ENCODE measurements at places on chromosomes 3 and 15.

- H3K27me3 ChIP-seq, result no peaks in the 10 kb centered on the region
- peaks cover 4% of the 10 kb centered on the region for H3K36me3 ChIP-seq
- no peaks in the 10 kb centered on the region for H3K4me1 ChIP-seq
- no peak for DNase-seq
- no peak overlapping the region for H3K27ac ChIP-seq
Observed at GRCh38 chr3:69020424-69020823, 6.9 kb upstream of the EOGT start.

GRCh38 chr15:74045184-74045583, 37.2 kb downstream of the GOLGA6A start:
- no peak for DNase-seq
- peaks cover 43% of the 10 kb centered on the region for H3K36me3 ChIP-seq
- no peaks in the 10 kb centered on the region for H3K27me3 ChIP-seq
- peaks cover 14% of the 10 kb centered on the region for H3K4me1 ChIP-seq
- no peak overlapping the region for H3K27ac ChIP-seq

- H3K27me3 ChIP-seq, result no peaks in the 10 kb centered on the region
- peak overlapping the region; percentile 73 for H3K27ac ChIP-seq
- H3K36me3 ChIP-seq, result no peaks in the 10 kb centered on the region
Observed at GRCh38 chr15:90870354-90871138, 2.2 kb downstream of the FURIN start.

DNA sequence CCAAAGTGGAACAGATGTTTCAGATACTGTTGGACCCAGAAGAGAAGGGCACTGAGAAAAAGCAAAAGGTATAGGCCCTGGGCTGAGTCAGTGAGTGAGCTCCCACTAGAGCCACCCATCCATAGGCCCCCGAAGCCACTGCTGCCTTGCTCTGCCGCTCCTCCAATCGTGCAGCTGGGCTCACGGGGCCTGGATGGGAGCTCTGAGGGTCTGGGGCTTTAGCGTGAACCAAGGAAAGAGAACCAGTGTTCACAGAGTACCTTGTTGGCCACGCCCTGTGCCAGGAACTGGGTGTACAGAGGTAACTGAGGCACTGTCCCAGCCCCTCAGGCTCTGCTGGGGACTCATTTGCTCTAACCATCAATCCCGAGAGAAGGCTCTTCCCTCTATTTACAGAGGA, 4.7 kb downstream of the UNC45A start:
- no peak overlapping the region for H3K4me3 ChIP-seq
- no peak for DNase-seq
- H3K27me3 ChIP-seq, result no peaks in the 10 kb centered on the region
- no peak overlapping the region for H3K27ac ChIP-seq

DNA sequence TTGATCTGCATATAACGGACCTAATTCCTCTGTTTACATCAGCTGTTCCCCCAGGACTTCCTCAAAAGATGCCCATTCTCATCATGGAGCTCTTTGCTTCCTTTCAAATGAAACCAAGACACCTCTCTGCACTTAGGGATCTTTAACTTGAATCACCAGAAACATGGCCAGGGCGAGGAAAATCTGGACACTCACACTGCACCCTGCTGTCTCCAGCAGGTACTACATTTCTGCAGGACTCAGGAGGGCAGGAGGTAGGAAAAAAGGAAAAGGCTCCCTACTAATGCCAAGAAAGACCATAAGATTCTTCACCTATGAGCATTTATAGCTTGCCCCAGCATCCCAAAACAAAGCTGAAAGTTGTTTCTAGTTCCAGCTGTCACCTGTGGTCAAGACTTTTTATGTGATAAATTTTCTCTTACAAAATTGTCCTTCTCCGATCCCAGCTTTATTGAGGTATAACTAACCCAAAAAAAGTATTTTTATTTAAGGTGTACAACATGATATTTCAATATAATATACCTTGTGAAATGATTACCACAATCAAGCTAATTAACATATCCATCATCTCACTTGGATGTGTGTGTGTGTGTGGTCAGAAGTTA, 87.3 kb upstream of the C15orf61 start:
- H3K4me1 ChIP-seq, result no peaks in the 10 kb centered on the region
- no peak overlapping the region for H3K27ac ChIP-seq
- no peaks in the 10 kb centered on the region for H3K27me3 ChIP-seq
- no peaks in the 10 kb centered on the region for H3K36me3 ChIP-seq

DNA sequence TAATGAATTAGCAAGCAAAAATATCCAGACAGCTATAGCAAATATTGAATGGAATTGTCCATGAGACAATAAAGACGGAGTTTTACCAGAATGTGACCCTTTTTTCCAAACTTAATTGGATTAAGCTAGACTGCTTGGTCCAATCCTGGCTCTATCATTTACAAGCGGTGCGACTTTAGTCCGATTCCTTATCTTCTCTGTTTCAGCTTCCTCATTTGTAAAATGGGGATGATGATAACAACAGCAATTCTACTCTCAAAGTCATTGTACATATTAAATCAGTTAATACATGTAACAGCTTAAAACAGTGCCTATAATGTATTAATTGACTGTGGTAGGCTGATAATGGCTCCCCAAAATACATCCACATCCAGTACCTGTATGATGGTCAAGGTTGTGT, 62.1 kb upstream of the CRBN start:
- H3K27me3 ChIP-seq, result no peaks in the 10 kb centered on the region
- no peak for DNase-seq
- no peaks in the 10 kb centered on the region for H3K4me1 ChIP-seq
- H3K27ac ChIP-seq, result no peak overlapping the region
- no peaks in the 10 kb centered on the region for H3K36me3 ChIP-seq
- H3K4me3 ChIP-seq, result no peak overlapping the region

GRCh38 chr15:100016632-100017031, 283.4 kb upstream of the LYSMD4 start:
- H3K36me3 ChIP-seq, result no peaks in the 10 kb centered on the region
- H3K4me1 ChIP-seq, result no peaks in the 10 kb centered on the region
- H3K27me3 ChIP-seq, result no peaks in the 10 kb centered on the region
- H3K4me3 ChIP-seq, result no peak overlapping the region
- DNase-seq, result no peak
- H3K27ac ChIP-seq, result no peak overlapping the region

- DNase-seq, result peak; percentile 71
- H3K27me3 ChIP-seq, result no peaks in the 10 kb centered on the region
- H3K4me3 ChIP-seq, result peak overlapping the region; percentile 47
- peak overlapping the region; percentile 73 for H3K27ac ChIP-seq
Observed at GRCh38 chr3:10263646-10264363, 15.5 kb downstream of the TATDN2 start.

GRCh38 chr3:184574515-184575417, 13.2 kb downstream of the EPHB3 start:
- H3K4me1 ChIP-seq, result no peaks in the 10 kb centered on the region
- no peak overlapping the region for H3K4me3 ChIP-seq
- H3K36me3 ChIP-seq, result no peaks in the 10 kb centered on the region
- H3K27ac ChIP-seq, result no peak overlapping the region
- H3K27me3 ChIP-seq, result no peaks in the 10 kb centered on the region

- H3K36me3 ChIP-seq, result peaks cover 13% of the 10 kb centered on the region
- H3K4me1 ChIP-seq, result peaks cover 22% of the 10 kb centered on the region
- no peak overlapping the region for H3K4me3 ChIP-seq
- H3K27me3 ChIP-seq, result no peaks in the 10 kb centered on the region
- no peak for DNase-seq
Observed at GRCh38 chr3:126912027-126912422, 70.9 kb upstream of the PLXNA1 start.

- no peaks in the 10 kb centered on the region for H3K4me1 ChIP-seq
- H3K27me3 ChIP-seq, result no peaks in the 10 kb centered on the region
- DNase-seq, result no peak
- H3K36me3 ChIP-seq, result no peaks in the 10 kb centered on the region
- no peak overlapping the region for H3K4me3 ChIP-seq
Observed at GRCh38 chr3:65919826-65920225, 118.9 kb downstream of the MAGI1 start.

- H3K4me1 ChIP-seq, result peaks cover 12% of the 10 kb centered on the region
- H3K27me3 ChIP-seq, result peaks cover 25% of the 10 kb centered on the region
- no peak overlapping the region for H3K27ac ChIP-seq
- no peak for DNase-seq
- no peaks in the 10 kb centered on the region for H3K36me3 ChIP-seq
Observed at GRCh38 chr15:52798529-52799101, 8.5 kb upstream of the ONECUT1 start.

- H3K27me3 ChIP-seq, result no peaks in the 10 kb centered on the region
- no peaks in the 10 kb centered on the region for H3K36me3 ChIP-seq
- H3K4me3 ChIP-seq, result no peak overlapping the region
- DNase-seq, result no peak
Observed at GRCh38 chr15:21260966-21261395, 179.3 kb downstream of the POTEB3 start.

DNA sequence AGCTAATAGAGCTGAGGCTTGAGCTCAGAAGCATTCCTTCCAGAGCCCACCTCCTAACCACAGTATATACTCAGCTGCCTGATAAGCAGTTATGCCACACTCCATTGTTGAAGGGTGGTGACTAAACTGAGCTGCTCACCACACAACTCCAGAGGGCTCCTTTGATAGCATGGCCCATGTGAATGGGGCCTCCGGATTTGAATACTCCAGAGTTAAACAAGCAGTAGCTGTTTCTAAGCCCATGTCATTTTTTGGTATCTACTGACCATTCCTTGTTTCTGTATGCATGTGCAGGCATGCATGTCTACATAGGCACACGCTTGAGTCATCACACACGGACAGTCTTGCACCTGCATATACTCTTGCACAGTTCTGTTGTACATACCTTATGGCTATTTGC, 28.9 kb downstream of the IGSF10 start:
- no peak for DNase-seq
- no peaks in the 10 kb centered on the region for H3K36me3 ChIP-seq
- H3K4me3 ChIP-seq, result no peak overlapping the region

DNA sequence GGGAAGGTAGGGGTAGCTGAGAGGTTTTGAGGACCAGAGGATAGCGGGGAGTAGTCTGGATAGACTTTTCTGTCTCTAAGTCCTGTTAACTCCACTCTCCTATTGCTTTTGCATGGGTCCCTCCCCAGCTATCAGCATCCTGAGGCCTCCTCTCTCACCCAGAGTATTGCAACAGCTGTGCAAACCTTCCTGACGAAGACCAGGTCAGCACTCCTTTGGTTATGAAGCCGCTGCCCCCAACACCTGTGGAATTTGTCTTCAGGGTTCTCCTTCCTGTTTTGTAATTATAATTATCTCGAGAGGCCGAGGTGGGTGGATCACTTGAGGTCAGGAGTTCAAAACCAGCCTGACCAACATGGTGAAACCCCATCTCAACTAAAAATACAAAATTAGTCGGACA, 24.8 kb downstream of the TYRO3 start:
- no peak overlapping the region for H3K27ac ChIP-seq
- H3K4me3 ChIP-seq, result no peak overlapping the region
- H3K4me1 ChIP-seq, result peaks cover 5% of the 10 kb centered on the region
- no peaks in the 10 kb centered on the region for H3K36me3 ChIP-seq
- no peak for DNase-seq

DNA sequence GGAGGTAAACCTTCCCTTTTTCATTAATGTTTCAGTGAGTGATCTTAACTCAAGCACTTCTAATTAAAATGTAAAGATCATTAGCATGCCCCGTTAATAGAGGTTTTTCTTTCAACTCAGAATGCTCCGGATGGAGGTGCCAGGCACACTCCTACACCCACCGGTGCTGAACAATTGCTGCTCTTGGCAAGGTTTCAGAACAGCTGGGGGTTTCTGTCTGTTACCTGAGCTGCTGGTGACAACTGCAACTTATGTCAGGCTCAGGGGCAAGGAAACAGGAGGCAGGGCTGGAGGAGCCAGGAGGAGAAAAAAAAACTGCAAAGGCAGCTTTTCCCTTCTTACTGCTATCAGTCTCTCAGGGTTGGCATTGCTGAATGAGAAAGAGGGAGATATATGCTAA, 250.1 kb downstream of the DIPK2A start:
- no peaks in the 10 kb centered on the region for H3K36me3 ChIP-seq
- no peak for DNase-seq
- H3K4me1 ChIP-seq, result no peaks in the 10 kb centered on the region
- no peak overlapping the region for H3K27ac ChIP-seq
- no peaks in the 10 kb centered on the region for H3K27me3 ChIP-seq

- DNase-seq, result no peak
- H3K4me3 ChIP-seq, result no peak overlapping the region
- H3K4me1 ChIP-seq, result no peaks in the 10 kb centered on the region
- no peaks in the 10 kb centered on the region for H3K36me3 ChIP-seq
Observed at GRCh38 chr3:48118928-48119327, 69.3 kb downstream of the CDC25A start.

DNA sequence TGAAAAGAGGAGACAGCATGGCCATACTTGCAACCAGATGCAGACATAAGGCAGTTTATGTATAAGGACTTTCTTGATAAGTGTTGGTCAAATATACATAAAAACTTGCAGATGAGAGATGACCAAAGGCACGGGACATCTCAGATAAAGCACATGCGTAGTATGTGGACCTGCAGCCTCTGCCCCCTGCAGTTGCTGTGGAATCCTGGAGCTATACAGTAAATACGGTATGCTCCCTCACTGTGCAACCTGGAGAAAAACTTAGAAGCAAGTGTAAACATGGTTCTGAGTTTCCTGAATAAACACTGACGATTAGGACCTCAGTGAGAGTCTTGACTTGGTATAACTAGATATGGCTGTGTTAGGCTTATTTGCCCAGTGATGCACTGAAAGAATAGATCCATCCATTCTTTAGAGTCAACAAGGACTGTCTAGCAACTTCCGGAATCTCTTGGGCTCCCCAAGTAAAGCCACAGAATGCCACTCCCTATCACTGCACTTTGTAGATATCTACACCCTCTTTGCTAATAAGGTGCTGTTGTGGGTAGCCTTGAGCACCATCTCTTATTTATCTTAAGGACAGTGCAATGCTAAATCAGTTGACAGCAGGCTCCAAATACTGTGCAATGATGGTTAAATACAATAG, 40.2 kb downstream of the GJD2 start:
- DNase-seq, result no peak
- no peaks in the 10 kb centered on the region for H3K36me3 ChIP-seq
- H3K27me3 ChIP-seq, result no peaks in the 10 kb centered on the region
- H3K4me1 ChIP-seq, result no peaks in the 10 kb centered on the region

DNA sequence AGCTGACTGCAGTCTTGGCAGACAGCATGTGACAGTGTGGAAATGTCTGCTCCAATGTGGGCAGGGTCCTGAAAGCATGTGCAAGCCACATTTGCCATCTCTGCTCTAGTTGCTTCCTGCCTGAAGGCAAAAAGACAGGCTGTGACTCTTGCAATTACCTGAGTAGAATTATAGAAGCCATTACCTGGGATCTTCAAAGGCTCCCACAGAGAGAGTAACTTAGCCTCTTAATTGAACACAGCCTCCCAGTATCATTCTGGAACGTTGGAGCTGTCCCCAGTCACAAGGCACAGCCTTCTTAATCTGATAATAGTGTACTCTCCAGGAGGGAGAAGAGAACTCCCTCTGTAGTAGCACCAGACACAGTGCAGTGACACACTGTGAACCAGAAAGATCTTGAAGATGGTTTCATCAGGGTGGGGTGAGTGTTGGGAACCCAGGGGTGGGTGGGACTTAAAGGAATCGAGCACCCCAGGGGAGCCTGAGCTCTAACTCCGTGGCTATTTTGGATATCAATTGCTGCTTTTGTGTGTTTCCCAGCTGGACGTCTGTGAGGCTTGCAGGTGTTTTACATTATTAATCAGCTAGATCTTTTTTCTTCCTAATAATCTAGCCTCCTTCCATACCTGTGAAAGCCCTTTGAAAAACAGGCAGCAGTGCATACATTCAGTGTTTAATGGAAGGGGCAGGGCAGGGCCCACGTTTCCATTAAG, 40.6 kb upstream of the GLCE start:
- no peak overlapping the region for H3K27ac ChIP-seq
- no peaks in the 10 kb centered on the region for H3K36me3 ChIP-seq
- no peak overlapping the region for H3K4me3 ChIP-seq
- no peaks in the 10 kb centered on the region for H3K27me3 ChIP-seq
- H3K4me1 ChIP-seq, result no peaks in the 10 kb centered on the region

GRCh38 chr3:171379281-171379680, 80.9 kb downstream of the TNIK start:
- DNase-seq, result no peak
- peaks cover 16% of the 10 kb centered on the region for H3K4me1 ChIP-seq
- H3K4me3 ChIP-seq, result no peak overlapping the region
